Activated CD8-positive, alpha-beta memory T cell treated with anti-CD3 and anti-CD28 coated beads, Interleukin-2, amount 10 ng/mL, durations not matched to agents 7 days and 5 days (primary cell): ENCODE measurements at places on chromosomes 3 and 15.
A peak's percentile ranks its signal among the peaks of the same experiment; 100 is the strongest.

GRCh38 chr3:105584003-105584790, 217.5 kb downstream of the ALCAM start:
- DNase-seq = no peak

DNA sequence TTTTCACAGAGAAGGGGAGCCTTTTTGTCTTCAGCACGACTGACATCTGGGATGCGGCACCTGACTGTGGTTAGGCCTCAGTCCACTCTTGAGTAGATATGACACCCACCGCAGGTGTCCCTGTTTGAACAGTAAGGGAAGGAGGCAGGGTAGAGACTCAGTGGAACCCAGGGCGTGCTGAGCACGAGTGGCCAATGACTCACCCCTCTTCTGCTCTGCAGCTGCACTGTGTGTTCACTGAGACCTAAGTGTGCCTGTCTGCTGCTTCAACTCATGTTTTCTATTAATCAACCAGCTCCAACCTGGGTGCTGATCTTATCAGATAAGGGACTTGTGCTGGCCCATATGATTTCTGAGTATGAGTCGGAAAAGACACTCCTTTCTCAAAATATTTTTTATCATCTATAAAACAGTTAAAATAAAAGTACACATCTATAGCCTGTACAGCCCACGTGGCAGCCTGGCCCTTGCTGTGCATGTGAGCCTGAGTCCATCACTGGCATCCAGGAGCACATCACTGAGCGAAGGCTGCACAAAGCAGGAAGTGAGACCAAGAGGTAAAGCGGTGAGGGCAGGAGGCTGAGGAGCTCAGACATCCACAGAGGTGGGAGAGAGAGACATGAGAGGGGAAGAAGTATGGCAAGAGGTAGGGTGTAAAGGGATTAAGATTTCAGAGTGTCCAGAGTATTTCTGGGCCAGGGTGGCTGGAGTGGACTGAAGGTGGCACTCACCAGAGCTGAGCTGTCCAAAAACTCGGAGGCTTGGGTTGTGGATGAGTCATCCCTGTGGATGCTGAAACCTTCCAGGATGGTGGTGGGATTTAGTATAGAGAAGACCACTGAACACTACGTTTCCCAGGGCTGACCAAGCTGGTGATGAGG, 49.2 kb downstream of the SLC41A3 start:
- DNase-seq = peak; percentile 41

DNA sequence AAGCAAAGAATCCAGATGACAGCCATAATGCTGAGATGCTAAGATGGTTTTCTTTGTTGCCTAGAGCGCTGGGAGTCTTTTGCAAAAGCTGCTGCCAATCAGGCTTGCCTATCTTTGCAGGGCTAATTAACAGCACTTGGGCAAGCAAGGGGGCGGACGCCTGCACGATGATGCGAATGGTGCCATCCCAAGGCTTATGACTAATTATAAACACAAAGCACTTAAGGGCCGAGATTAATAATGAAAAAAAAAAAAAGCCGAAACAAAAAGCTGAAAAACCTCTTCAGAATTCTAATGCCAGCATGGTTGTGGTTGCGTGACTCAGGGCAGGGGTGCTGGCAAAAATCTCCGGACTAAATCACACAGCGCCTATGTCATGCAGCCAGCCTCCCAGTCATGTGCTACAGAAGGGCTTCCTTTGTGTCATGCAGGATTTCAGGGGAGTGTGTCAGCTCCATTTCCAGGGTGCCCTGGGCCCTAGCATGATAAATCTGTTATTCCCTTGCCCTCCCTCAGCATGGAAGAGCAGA, 185.0 kb upstream of the ANKRD28 start:
- DNase-seq = no peak

DNA sequence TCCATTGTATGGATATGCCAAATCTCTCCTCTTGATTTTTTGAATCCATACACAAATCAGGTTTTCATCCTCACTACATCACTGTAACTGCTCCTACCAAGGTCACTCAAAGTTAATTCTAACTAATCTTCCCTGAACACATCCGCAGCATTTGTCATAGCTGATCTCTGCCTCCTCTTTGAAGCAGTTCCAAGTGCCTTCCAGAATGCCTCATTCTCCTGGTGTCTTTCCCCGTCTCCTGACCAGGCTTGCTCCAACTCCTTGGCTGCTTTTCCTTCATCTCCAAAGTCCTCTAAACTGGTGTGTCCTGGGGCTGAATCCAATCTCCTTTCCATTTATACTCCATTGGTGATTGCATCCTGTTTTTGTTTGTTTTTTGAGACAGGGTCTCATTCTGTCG, 26.8 kb downstream of the KLHDC8B start:
- no peak for DNase-seq

GRCh38 chr15:70753101-70753829, 10.1 kb downstream of the UACA start:
- no peak for DNase-seq

- DNase-seq = peak; percentile 85
Measured at GRCh38 chr15:52331490-52332240, 36.1 kb upstream of the MYO5C start.
